ENCODE measurements at places on chromosomes 2 and 18.

- no peak for DNase-seq
These were observed 447 bp downstream of the TRAF3IP1 start for GRCh38 chr2:238320648-238321281.

- no peak for DNase-seq
These were observed 20.0 kb downstream of the TMEM127 start for GRCh38 chr2:96245609-96246390.

- DNase-seq = no peak
These were observed 40.3 kb downstream of the NRXN1 start for GRCh38 chr2:50991602-50992001.

DNA sequence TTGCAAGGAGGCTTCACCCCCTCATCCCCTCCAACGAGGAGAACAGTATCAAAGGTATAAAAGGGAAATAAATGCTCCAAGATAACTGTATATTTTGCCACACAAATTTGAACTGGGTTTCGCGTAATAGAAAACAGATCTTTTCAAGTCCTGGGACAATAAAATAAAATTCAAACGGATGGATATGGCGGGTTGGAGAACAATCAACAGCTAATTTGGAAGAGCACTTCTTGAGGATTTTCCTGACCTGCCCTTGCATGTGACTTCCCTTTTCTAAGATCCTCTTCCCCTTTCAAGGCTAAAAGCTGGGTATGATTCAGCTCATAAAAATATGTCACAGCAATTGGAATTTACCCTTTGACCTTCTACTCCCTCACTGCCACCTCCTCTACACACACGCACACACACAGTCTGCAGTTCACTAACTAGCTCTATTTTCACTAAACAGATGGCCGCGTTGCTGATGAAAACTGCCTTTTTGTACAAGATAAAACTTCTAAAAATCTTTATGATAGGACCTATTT lies 386.9 kb downstream of the FIGN start:
- DNase-seq = no peak

DNA sequence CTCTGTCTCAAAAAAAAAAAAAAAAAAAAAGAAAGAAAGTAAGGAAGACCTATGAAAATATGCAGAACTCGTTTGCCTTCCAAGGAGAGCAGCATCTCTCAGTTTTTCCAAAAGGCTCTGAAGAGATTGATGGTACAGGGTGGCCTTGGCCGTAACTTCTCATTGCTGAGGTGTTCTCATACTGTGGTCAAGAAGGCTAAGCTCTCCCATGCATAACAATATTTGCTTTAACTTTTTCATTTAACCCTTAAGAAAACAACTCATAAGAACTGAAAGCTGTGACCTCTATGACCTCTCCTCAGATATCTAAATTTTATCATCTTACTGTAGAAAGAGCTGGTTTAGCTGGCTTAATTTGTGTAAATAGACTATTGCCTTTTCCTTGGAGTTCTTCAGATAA lies 37.1 kb upstream of the GATA6 start:
- no peak for DNase-seq

- no peak for DNase-seq
These were observed 61.2 kb upstream of the SLC39A10 start for GRCh38 chr2:195595825-195596224.

- DNase-seq = no peak
These were observed 151.0 kb upstream of the NDUFV2 start for GRCh38 chr18:8951491-8951890.

DNA sequence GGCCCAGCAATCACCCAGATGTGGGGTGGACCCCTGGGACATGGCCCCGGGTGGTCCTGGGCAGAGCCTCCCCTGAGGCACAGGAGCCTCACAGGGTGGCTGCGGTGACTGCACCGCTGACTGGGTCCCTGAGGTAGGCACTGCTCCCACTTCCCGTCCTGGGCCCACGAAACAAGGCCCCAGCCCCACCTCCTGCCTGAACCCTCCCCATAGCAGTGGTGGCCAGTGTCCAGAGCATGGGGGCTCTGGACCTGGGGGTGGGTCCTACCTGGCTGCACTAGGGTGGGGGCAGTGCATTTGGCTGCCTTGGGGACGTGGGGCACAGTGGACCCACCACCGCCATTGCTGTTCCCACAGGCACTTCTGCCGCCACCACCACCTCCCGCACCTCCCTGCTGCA lies 39.4 kb downstream of the TDRD15 start:
- DNase-seq = no peak

GRCh38 chr2:118865106-118865505 lies 17.7 kb upstream of the EN1 start:
- no peak for DNase-seq

DNA sequence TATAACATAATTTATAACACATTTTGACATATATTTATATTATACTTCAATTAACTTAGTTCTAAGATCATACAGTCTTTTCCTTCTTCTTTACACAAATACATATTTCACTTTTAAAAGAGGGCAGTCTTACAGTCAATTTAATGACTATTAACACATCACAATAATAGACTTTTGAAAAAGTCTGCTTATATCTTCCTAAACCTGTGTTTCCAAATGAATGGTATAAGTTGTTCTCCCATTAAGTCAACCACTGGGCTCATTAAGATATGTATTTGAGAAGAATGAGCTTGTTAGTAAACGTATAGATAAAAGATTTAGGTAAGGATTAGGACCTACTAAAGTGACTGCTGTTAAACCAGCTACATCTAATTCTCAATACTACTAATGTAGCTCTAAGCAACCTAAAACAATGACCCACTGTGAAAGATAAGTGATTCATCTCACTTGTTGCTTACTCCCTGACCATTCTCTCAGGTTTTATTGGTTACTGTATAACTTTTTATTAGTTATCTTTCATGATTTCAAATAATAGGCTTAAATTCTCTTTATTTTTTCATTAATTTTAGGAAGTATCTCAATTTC lies 27.0 kb downstream of the SLC40A1 start:
- DNase-seq = no peak

GRCh38 chr18:22303927-22304326 lies 113.8 kb downstream of the CTAGE1 start:
- DNase-seq = no peak

DNA sequence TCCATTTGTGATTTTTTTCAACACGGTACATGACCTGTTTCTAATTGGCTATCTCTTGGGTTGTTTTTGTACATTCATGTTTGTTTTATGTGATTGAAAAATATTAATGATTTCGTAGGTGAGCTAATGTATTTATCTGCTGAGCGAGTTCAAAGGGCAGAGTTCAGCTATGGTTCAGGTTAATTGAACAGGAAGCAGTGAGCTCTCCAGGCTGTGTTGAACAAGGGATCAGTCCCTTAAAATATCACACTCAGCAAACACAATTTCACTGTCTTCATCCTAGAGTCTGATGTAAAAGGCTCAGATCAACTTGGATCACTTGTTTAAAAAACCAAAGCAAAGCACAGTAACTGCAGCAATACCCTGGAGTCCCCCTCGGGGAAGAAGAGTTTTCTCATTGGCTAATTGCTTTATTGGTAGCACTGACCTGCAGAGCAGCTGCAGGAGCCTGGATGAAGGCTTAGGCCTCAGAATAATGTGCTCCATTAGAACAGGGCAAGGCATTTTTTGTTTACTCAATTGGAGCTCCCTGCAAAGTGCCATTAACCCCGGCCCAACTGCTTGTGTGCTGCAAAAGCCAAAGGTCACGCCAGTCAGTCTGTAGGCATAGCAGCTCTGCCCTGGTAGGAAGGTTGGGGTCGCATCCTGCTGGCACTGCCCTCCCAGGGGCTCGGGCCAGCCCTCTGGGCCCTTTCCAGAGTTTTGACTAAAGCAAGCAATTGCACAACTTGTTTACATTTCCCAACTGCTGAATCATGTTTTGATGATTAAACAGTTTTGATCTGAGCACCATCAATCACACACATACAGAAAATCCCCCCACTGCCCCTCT lies 10.5 kb downstream of the ONECUT2 start:
- DNase-seq = no peak

DNA sequence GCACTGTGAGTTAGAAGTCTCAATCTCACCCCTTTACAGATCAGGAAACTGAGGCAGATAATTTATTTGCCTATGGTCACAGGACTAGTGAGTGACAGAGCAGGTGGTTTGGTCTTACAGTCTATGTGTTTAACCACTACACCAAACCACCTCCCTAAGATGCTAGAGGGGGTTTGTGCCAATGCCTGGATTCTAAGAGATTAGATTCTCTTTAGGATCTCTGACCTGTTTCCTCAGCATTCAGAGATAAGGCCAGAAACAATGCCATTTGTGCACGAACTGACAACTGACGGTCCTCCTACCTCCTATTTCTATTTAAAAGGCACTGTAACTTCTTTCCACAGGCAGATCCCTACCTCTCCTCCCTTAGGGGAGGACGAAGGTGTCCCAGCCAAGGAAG lies 2.3 kb upstream of the SLC20A1 start:
- no peak for DNase-seq

DNA sequence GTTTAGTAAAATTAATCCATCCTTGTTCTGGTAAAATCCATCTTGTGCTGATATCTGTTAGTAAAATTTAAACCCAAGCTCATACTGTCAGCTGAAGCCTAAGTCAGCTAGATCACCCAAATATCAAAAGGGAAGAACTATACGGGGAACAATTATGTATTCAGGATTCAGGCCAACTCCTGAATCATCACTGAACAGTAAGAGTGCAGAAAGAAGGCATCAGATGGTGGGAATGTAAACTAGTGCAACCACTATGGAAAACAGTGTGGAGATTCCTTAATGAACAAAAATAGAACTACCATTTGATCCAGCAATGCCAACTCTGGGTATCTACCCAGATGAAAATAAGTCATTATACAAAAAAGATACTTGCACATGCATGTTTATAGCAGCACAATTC lies 81.8 kb downstream of the RAPGEF4 start:
- DNase-seq = no peak

DNA sequence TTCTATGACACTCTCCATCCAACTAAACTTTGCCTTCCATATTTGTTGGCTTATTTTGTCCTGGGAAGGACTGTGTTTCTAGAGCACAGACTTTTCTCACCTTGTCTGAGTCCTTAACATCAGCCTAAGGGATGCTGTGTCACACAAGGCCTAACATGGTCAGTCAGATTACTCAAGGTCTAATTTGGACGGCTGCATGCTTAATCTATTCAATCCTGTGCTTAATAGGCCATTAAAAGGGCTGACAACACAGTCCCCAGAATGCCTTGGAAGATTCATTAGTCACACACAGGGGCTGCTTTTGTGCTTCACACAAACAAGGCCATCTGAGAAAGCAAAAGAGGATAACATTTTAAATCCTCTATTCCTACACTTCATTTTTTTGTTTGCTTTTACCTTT lies 84.0 kb downstream of the DYNAP start:
- no peak for DNase-seq

DNA sequence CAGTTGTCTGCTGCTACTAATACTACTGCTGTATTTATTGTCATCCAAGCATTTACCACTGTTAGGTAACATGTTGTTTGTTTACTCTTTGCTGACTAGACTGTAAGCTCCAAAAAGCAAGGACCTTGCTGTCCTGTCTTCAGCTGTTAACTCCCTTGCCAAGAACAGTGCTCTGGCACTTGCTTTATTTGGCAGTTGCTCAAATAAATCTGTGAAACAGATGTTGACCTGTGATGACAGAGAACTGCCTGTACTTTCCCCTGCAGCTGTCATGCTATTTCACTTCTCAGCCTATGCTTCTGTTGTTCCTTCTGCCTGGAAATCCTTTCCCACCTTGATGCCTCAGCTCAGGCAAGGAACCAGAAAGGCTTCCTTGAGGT lies 181.2 kb downstream of the ATAD2B start:
- DNase-seq = no peak

DNA sequence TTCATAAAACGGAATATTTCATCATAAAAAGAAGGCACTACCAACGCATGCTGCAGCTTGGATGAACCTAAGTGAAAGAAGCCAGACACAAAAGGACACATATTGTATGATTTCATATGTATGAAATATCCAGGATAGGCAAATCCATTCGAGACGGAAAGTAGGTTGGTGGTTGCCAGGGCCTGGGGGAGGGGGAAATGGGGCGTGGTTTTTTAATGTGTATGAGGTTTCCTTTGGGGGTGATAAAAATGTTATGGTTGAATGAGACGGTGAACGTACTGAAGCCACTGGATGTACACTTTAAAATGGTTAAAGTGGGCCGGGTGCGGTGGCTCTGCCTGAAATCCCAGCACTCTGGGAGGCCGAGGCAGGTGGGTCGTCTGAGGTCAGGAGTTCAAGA lies 20.0 kb upstream of the SPATA3 start:
- no peak for DNase-seq

DNA sequence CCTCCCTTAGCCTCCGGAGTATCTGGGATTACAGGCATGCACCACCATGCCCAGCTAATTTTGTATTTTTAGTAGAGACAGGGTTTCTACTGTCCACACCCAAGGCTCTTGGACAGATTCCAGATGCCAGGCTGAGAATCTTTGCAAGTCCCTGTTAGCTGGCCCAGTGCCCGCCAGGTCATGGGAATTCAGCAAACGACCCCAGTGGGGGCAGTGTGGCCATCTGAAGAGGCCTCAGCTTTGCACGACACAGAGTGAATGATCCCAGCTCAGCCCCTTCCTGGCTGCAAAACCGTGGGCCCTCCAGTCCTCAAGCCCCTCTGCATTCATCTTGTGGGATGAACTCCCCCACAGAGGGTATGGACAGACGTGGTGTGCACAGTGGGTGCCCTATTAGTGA lies 179.5 kb upstream of the ID2 start:
- DNase-seq = no peak

DNA sequence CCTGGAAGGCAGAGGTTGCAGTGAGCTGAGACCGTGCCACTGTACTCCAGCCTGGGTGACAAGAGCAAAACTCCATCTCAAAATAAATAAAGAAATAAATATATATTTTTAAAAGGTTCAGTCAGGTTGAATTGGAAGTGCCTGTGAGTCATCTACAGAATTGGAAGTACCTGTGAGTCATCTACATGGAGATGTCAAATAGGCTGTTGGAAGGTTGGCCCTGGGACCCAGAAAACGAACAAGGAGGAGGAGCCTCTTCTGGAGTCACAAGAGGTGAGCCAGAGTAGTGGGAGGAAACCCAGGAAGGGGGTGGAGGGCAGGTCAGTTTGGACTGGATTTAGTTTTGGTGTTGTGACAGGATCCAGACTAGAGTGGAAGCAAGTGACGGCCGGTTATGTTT lies 15.2 kb upstream of the SCYGR1 start:
- DNase-seq = no peak

- no peak for DNase-seq
These were observed 32.0 kb upstream of the PLB1 start for GRCh38 chr2:28463893-28464292.

- peak; percentile 42 for DNase-seq
These were observed 3.8 kb downstream of the DLX2 start for GRCh38 chr2:172098650-172099471.

- DNase-seq = no peak
These were observed 74.9 kb downstream of the ATP8B1 start for GRCh38 chr18:57727952-57728807.

All from activated naive CD4-positive, alpha-beta T cell treated with Interleukin-2 at 50 U/mL for 16 hours (primary cell).